Amniotic stem cell (primary cell): ENCODE measurements at places on chromosomes 1 and 21.

DNA sequence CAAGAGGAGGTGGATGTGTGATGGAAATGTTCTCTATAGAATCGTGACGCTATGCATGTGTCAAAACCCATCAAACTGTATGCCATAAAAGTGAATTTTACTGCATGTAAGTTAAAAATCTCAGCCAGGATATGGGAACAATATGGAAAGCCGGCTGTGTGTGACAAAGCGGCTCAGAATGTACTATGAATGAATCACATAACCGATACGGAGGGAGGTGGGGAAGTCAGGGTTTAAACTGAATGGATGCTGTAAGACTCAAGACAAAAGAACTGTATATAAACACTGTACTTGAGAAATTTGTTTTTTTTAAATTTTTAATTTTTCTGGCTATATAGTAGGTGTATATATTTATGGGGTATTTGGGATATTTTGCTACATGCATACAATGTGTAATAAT lies 111.6 kb upstream of the PDE4B start:
- DNase-seq: peak; percentile 42

DNA sequence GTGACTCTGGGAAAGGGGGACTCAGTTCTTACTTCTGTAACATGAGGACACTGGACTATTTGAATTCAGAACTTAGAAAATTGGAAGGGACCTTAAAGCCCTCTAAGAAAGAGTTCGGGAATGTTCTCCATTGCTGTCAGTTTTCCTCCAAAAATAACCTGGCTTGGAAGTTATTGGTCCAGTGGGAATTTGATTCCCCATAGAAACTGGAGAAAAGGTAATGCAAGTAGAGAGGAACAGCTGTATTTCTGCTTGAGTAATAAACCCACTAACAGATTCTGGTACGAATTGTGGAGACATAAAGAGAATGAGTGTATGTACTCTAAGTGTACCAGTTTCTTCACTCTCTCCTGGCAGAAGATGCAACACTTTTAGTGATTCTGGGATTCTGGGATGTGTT lies 1.8 kb downstream of the ZBED6 start:
- no peak for DNase-seq

GRCh38 chr1:54502342-54502741 lies 45.7 kb upstream of the ACOT11 start:
- DNase-seq: no peak

DNA sequence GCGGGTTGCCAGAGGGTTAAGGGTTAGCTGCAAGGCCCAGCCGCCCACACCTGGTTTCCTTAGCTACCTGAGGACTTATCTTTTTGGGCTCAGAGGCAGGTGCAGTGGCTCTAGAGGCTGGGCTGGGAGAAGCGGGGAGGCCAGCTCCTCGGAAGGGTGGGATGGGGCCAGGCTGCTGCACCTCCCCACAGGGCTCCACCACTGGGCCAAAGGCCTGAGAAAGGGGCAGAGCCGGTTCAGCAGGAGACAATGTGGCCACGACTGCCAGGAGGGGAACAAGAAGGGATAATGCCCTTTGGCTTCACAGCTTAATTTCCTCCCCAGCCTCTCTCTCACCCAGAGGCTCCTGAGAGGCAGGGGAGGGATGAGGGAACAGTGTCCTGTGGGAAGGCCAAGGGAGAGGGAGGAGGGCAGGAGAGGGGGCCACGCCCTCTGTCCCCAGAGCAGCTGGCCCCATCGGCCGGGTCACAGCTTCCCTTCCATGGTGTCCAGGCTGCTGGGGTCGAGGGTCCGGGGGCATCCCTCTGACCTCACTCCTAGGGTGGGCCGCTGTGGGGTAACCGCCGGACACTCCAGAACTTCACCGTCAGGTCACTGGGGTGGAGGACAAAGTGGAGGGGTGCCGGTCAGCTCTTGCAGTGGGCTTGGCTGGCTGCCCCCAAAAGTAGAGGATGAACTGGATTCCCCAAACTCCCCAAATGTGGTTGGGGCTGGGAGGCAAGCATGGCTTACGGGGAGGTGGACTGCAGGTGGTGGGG lies 50.4 kb downstream of the KIF21B start:
- no peak for DNase-seq

- no peak for DNase-seq
Measured at GRCh38 chr1:163171826-163172225, 30.9 kb downstream of the RGS5 start.

DNA sequence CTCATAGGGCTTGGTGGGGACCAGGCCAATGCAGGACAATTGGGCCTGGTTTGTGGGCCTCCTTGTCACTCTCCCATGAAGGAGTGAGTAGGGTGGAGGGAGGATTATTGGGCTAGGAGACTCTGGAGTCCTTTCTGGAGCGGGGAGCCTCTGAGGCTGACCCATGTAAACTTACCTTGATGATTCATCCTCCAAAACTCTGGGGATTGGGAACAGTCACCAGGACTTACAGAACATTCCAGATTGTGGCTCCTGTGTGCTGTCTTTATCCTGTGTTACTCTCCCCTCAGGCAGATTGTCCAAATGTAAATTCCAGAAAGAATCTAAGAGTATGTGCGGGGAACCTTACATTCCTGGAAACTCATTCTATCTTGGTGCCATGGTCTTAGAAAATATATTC lies 197.6 kb downstream of the CAMTA1 start:
- DNase-seq: no peak

- DNase-seq: peak; percentile 16
Measured at GRCh38 chr1:163528710-163529348, 207.1 kb downstream of the NUF2 start.

- no peak for DNase-seq
Measured at GRCh38 chr1:108858230-108858950, 1.5 kb upstream of the AKNAD1 start.

GRCh38 chr21:29279558-29279957 lies 19.2 kb upstream of the BACH1 start:
- no peak for DNase-seq

DNA sequence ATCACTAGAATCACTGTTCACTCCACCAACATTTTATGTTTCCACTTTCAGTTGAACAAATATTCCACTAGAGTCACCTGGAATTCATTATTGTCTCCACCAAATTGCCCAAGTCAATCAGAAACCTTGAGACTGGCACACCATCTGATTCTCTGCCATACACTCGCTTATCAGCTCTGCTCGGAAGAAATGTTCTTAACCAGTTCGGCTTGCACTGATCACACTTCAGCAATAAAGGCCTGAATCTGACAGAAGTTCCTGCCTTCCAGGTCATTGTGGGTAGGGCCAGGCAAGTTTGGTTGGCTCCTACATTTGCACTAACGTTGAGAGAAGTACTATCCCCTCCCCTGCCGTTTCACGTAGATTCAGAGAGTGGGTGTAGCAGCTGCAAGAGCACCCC lies 10.0 kb downstream of the TPM3 start:
- no peak for DNase-seq

DNA sequence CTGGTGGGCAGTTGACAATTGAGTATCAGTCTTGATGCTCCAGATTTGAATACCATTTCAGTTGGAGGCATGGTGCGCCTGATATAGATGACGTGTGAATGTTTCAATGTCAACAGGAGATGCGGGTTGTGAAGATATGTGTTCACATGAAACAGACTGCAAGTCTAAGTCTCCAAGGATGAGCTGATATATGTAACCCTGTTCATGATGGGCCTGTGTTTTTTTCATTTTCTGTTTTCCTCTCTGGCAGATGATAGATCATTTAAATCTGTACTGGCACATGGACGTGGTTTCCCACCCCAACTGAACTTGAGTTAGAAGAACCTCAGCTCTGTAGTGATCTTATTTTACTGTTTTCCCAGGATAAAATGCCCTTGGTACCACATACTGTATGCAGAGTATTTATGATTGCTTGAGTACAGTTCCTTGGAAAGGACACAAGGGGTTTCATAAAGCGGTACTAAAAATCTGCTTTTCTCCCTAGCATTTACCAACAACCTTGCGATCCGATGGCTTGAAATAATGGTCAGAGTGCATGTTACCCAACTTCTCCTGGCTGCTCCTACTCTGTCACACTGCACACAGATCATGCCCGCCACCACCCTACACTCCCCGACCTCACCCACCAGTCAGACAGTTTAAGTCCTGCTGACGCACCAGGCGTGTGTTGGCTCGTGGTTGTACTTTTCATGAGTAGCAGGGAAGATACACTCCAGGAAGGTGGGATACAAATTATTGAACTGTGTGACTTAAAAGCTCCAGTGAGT lies 131.1 kb downstream of the NFIA start:
- no peak for DNase-seq

GRCh38 chr1:90384193-90384592 lies 332.9 kb downstream of the BARHL2 start:
- no peak for DNase-seq

GRCh38 chr1:91501523-91501851 lies 836 bp downstream of the CDC7 start:
- DNase-seq: no peak

GRCh38 chr1:206722751-206723461 lies 38.2 kb downstream of the MAPKAPK2 start:
- no peak for DNase-seq

DNA sequence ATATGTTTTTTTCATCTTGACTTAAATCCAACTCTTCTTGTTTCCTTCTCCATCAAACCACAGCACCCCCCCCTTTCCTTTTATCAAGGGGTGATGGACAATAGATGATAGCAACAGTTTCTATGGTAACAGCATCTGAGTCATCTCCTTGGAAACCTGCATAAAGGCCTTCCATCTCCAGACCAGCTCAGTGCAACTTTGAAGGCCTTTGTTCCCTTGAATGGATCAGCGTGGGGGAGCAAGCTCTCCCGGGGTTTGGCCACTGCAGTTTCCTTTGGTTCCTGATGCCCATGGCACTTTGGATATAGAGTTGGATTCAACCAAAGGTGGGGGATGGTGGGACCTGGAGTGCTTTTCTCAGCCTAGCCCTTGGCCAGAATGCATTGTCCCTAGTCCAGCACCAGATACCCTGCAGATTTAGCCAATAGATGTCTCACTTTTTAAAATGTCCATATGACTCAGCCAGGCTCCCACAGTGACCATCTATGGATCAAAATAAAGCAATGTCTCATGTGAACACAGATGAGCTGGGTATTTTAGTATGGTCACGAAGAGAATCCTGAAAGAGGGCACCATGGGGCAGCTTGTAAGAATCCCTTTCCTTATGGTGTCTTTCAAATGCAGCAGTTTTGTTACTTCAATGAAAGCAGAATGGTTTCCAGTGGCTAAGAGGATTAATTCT lies 127.7 kb downstream of the SPATA46 start:
- no peak for DNase-seq

GRCh38 chr1:29592731-29593130 lies 356.4 kb downstream of the PTPRU start:
- DNase-seq: no peak

DNA sequence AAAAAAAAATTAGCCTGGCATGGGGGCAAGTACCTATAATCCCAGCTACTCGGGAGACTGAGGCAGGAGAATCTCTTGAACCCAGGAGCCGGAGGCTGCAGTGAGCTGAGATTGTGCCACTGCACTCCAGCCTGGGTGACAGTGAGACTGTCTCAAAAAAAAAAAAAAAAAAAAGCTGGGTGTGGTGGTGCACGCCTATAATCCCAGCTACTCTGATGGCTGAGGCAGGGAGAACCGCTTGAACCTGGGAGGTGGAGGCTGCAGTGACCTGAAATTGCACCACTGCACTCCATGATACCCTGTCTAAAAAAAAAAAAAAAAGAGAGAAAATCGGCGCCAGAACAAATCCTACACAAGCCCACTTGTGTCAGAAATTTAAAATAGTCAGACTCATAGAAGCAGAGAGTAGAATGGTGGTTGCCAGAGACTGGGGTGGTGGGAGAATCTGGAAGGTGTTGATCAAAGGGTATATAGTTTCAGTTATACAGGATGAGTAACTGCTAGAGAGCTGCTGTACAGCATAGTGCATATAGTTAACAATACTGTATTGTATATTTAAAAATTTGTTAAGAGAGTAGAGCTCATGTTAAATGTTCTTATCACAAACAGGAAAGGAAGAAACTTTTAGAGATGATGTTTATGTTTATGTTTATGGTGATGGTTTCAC lies 9.6 kb downstream of the DIP2A start:
- DNase-seq: no peak

GRCh38 chr1:104235141-104235540 lies 485.4 kb downstream of the AMY1C start:
- DNase-seq: no peak

DNA sequence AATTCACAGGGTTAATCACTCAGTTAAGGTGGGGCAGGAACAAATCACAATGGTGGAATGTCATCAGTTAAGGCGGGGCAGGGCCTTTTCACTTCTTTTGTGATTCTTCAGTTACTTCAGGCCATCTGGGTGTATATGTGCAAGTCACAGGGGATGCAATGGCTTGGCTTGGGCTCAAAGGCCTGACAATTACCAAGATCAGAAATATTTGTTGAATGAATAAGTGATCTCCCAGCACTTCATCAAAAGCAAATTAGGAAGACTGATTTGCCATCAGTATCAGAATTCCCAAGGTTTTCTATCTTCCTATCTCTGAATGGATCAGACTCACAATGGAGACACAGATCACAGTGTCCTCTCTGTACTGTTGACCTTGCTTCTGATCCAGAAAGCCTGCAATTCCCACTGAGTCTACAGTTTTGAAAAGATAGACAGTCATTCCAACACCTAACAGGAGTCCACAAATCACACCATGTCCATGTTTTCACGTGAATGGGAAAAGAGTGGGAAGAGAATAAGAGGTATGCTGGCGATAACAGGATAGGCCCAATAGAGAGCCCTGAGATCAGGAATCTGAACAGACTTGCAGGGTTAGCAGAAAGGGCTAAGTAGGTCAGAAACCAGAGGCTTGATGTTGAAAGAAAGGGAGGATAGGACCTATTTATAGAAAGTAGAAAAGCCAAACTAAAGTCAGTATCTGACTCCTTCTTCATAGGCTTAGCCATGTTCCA lies 75.3 kb downstream of the KCNK1 start:
- no peak for DNase-seq

DNA sequence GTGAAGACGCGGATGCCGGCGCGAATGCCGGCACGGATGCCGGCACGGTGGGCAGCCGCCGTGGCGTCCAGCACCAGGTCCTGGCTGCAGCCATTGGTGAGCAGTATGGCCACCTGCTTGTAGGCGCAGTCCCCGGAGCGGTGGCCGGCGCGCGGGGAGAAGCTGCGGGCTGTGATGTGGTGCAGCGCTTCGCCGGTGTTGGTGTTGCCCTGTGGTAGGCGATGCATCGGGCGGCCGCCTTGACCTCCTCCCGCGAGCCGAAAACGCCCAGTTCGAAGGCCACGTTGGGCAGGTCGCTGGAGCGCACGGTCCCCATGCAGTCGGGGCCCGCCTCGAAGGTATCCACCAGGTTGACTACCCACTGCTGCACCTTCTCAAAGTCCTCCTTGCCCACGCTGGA lies 120.2 kb downstream of the NR5A2 start:
- no peak for DNase-seq

DNA sequence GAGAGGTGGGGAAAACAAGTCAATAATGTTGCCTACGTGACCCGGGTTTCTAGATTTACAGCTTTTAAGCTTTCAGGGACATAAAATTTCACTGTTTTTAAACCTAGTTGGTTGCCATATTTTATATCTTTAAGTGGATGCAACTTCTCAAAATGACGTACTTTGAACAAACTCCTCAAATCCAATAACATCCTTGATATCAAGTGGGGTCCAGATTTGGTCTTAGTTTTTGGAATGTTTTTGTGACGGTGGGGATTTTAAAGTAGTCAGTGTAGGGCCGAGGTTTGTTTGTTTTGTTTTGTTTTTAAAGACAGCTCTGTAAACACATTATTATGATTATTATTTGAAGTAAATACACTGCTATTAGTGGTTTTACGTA lies 453 bp downstream of the CDKN2C start:
- DNase-seq: no peak
